ENCODE measurements at places on chromosomes 12 and 14.

- DNase-seq = no peak
These were observed 6.8 kb upstream of the ASIC1 start for GRCh38 chr12:50050410-50051098.

DNA sequence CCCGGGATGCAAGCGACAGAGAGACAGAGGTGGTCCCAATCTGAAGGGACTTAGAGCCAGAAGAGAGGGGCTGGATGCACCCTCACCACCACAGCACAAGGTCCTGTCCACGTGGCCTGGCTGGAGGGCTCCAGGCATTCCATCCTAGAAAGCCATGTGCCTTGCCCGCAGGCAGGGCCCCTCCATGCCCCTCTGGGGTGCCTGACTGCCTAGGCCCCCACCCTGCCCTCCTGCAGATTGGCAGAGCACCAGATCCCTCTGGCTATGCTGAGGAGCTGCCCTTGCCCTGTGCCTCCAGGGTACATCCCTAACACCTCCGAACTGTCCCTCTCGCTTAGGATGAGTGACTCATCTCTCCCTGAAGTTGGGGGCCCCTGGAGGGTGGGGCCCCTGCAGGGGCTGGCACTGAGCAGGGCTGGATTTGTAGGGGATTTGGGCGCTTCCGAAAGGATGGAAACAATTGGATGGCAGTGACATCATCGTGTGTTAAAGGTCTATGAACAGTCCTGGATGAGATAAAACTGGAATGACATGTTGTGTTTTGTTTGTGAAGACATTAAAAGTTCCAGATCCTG, 50.9 kb downstream of the CHGA start:
- DNase-seq = no peak

GRCh38 chr14:89401761-89402160, 15.3 kb downstream of the FOXN3 start:
- no peak for DNase-seq

- no peak for DNase-seq
These were observed 12.2 kb downstream of the PRORP start for GRCh38 chr14:35134329-35135123.

DNA sequence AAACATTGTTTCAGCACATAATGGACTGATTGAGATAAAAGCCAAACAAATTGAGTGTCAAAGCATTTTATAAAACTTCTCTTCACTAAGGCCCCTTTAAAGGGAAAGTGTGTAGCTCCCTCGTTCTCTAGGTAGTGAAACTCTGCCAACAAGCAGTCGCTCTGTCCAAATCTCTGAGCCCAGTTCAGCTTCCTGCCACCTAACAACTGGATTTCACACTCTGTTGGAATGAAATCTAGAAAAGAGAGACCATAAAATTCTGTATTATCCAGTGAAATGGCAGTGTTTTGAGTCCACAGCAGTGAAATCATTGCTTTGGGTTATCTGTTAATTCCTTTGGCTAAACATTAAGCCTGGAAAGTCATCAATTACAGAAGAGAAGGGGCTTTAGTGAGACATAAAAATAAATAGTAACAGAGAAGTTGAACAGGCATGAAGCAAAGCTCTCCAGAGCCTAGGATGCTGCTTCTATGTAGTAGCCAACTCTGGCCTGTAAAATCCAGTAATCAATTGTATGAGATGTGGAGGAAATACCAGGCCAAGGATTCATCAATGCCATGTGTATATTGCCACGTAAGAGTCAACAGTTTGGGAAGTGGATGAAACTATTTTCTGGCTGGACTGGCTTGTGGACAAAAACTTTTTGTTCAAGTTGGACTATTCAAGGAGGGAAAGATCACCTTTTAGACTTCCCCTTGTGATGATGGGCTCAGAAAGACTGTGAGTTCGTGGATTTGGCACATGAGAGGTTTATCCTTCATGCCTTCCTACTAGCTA, 122.5 kb downstream of the WIF1 start:
- DNase-seq = no peak

DNA sequence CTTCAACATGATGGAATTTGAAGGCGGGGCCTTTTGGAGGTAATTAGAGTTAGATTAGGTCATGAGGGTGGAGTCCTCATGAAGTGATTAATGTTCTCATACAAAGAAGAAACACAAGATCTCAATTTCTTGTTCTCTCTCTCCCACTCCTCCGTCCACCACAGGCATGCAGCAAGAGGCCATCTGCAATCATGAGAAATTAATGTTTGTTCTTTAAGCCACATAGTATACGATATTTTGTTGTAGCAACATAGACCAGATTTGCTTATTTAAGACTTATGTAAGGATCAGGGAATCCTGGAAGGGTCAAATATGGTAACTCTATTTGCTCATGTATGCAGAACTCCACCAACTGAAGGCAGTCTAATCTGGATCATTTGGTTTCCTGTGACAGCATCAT, 429.0 kb downstream of the LRIG3 start:
- no peak for DNase-seq

- DNase-seq = no peak
These were observed 17.8 kb upstream of the OR6S1 start for GRCh38 chr14:20659336-20659735.

DNA sequence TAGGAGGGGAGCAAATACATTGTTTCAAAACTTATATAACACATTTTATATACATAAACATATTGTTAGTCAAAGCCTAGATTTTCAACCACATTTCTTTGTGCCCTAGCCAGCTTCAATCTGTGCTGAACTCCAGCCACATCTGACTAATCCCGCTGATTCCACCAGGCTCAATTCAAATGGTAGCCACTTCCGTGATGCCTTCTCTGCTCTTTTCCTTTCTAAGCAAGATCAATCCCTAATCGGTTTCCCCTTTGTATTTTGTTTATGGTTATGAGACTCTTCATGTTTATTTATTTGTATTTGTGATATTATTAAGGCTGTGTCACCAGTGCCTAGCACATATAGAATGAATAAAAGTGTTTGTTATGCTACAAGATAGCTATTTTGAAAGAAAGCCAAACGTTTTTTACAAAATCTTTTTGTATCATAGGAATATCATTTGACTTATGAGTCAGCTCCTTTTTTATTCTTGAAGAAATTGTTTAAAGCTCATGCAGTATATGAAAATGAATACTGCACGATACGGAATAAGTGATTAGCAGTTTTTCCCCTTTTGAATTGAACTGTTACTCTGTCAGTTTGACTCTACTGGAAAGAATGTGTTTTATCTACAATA, 110.2 kb downstream of the PLEKHA5 start:
- no peak for DNase-seq

GRCh38 chr14:99502989-99503421, 21.8 kb downstream of the CCNK start:
- DNase-seq = no peak

GRCh38 chr14:87989956-87990299, 3.1 kb downstream of the GALC start:
- DNase-seq = no peak

GRCh38 chr12:80217011-80217535, 117.7 kb downstream of the OTOGL start:
- no peak for DNase-seq

DNA sequence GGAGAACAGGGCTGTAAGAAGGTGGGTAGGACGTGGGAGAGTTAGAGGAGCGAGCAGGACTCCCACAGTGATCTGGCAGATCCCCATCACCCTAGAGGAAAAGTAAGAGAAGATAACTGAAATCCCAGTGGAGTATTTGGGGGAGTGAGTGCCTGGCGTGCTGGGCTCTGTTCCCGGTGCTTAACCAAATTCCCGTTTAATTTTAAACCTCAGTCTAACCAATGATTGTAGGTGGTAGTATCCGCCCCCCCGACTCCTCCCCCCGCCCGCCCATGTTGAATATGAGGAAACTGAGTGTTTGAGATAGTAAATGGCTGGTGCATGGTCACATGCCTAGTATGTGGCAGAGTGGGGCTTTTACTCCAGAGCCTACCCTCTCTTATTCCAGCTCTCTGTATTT, 1.2 kb downstream of the TARBP2 start:
- no peak for DNase-seq

GRCh38 chr12:54356951-54357356, 7.3 kb downstream of the GPR84 start:
- no peak for DNase-seq

- DNase-seq = no peak
These were observed 279.8 kb downstream of the AKAP6 start for GRCh38 chr14:32608857-32609256.

GRCh38 chr12:21773263-21773741, 1.2 kb downstream of the KCNJ8 start:
- DNase-seq = peak; percentile 6

GRCh38 chr12:96414637-96415036, 14.4 kb upstream of the CDK17 start:
- DNase-seq = no peak

DNA sequence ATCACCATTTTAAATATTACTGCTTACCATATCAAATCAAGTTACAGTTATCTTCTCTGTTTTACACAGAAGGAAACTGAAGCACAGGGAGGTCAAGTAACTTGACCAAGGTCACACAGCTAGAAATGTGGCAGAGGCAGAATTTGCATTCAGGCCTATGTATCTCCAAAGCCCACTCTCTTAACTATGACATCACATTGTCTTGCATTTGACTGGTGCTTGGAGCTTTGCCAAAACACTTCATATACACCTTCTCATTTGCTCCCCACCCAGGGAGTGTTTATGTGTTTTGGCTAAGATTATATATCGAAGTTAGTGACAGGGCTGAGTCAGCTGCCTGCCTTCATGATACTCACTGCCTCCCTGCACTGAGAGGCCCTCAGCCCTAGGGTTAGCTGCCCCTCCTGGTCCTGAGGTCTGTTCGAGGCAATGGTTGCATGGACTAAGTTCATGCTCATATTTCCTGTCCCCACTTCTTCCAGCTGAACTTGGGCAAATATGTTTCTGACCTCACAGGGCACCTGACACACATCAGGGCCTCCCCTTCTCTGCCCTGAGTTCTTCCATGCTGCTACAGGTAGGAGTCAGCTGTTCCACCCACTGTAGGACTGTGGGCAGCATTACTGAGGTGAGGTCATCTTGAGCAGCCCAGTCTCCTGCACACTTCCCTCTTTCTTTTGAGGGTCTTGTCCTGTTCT, 1.8 kb downstream of the GALNT6 start:
- no peak for DNase-seq

DNA sequence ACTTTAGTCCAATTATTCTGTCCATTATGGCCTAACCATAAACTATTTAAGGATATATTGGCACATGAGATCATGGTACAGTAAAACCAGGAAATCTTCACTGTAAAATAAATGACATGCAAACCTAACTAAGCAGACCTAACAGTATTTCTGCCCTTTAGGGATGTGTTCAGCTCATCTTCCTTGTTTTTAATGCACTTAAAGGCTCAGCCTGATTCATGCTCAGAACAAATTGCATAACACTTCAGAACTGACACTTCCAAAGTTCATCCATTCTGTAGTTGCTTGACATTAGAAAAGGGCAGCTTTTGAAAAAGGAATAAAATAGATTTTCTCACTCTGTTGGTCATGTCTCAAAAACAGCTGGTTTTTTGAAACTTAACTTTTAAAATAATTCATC, 708.5 kb downstream of the C12orf50 start:
- no peak for DNase-seq

- no peak for DNase-seq
These were observed 405.6 kb downstream of the NAV3 start for GRCh38 chr12:78236264-78236663.

DNA sequence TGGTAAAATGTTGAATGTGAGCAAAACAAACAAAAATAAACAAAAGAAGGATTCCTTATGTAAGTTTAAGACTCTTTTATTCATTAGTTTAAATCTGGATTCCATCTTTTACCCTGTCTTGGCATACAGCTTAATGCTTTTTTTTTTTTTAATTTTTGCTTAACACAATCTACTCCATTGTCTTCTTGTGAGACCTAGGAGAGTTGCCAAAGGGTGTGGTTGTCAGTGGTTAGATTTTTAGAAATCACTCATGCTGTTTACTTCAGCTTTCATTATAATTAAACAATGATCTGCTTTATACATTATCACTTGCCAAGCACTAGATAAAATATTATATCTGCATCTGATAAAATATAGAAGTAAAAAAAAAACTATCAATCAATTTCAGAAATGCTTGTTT, 77.7 kb upstream of the KITLG start:
- no peak for DNase-seq

DNA sequence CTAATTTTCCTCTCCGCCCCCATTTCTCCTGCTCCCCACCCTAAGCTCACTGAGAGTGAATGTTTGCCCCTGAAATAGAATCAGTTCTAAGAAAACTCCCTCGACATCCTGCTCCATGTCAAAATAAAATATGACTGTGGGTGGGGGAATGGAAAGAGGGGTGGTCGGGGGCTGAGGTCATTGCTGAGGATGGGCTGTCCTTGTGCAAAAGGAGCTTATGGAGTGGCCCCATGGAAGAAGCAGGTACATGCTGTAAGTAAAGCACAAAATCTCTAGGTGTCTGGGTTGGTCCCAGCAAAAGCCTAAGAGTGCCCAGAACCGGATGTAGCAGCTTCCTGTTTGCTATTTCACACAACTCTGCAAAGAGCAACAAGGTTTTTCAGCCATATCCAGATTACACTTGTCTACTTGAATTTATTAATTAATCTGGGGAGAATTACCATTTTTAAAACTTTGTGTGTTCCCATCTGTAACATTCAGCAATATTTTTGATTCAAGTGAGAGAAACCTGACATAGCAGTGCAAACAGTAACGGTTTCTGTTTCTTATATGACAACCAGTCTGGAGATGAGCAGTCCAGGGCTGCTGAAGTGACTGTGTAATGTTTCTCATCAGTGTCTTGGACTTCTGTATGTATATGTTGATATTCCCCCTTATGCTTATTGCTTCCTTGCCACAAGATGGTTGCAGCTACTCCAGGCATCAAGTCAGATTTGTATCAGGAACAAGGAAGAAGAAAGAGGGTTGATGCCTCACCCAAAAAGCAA, 40.4 kb upstream of the GZMB start:
- no peak for DNase-seq

DNA sequence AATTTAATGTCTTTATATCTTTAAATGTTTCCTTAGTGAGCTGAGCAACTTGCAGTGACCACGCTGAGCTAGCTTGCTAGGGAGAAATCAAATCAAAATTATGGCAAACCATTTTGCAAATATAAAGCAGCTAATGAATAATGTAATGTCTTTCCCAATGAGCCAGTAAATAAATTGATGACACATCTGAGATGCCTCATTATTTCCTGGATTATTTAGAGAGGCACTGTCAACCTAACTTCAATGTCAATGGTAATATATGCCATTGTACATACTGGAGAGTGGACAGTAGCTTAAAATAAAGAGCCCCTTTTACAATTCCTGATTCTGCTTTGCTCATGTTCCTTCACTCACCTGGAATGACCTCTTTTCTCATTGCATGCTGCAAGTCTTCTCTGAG, 182.6 kb downstream of the PHLDA1 start:
- no peak for DNase-seq

DNA sequence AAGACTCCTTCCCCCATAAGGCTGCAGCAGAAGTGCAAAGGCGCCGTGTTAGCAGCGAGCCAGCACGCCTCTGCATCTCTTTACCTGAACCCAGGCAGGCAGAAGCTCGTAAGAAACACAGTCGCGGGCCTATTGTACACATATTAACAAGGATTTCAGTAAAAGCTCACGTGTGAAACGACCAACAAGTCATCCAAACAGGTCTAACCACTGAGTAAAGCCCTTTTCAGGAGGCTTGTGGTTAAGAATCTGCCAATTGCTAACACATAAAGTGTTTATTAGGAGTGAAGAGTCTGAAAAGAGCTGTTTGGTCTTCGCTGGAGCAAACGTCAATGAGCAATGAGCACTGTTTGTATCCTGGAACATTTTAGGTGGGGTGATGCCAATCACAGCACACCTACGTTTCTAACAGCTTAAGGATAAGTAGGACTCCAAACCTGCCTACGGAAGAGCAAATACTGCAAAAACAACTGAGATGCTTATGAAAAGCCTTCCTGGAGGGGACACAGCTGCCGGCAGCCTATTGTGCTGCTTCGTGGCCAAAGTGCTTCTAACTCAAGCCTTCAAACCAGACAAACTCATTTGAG, 43.1 kb downstream of the PRKAB1 start:
- DNase-seq = no peak

Measured in activated T-cell treated with anti-CD3 and anti-CD28 coated beads for 48 hours (primary cell).